Pons (tissue), 1 donor: ENCODE measurements at places on chromosomes 1 and 21.

DNA sequence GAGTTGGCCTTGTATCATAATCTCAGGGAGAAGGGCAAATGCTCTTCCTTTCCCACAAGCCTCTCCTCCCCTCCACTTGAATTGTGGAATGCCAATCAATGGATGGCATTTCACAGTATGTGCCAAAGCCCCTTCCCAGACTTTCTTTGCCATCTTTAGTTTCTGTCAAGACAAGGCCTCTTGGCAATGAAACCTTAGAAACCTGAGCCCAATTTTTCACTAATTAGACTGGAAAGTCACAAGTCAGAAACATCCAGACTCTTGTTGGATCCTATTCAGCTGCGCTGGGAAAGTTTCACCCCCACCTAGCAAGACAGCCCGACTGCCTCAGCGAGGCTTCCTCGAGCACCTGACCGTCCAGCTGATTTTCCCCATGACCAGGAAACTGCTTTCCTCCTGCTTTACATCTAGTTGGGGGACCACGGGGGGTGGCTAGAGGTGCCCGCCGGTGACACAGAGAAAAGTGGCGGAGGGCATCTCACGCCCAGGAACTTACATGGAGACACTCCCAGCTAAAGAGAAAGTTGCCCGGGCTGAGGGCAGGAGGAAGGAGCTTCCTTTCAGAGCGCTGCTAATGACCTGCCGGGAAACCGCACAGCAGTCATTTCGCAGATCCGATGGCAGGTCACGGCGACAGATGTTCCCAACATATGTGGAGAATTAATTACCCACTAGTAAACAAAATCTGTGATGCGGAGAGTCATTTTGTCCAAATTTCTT is 302.6 kb upstream of the RRP15 start:
- no peak for DNase-seq

DNA sequence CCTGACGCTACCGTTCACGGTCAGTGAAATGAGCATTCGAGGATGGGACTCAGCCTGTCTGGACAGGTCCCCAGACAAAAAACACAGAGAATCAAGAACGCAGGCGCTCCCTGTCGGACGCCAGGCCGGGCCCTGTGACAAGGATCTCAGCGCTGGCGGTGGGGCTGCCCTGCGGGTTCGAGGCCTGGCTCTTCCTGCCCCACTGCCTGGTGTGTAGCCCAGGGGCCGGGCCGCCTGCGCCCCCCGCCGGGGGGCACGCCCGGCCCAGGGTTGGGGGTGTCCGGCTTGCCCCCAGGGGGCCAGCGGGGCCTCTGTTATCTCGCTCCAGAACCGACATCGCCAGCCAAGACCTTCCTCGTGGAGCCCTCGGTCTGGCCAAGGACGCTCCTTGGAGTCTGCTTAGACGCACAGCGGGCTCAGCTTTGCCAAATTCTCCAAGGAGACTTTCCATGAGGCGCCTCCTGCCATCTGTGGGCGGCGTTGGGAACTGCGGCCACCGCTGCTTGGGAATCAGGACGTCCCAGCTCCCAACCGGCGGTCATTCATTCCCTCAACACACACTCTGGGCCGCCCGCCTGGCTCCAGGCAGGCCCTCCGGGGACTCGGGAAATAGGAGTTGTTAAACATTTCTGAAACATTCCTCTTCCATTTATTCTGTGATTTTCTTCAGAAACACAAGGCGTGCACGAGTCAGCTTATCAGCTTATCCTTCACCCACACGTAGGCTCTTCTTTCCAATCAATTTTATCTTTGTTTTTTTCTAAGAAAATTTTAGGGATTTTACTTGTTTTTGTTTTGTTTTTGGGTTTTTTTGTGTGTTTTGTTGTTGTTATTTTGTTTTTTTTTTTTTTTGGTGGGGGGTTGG is 11.3 kb upstream of the RIPK4 start:
- DNase-seq: peak; percentile 57

GRCh38 chr1:80076469-80076868 is 1069.9 kb upstream of the ADGRL4 start:
- DNase-seq: no peak

GRCh38 chr1:225866061-225866837 is 15.9 kb downstream of the TMEM63A start:
- DNase-seq: no peak

- no peak for DNase-seq
Observed at GRCh38 chr1:206559672-206559995, 52.3 kb downstream of the RASSF5 start.
